ENCODE measurements at places on chromosomes 6 and 20. TPM values are rescaled to one million over a fixed set of nuclear protein-coding genes. Genes with fewer than 3 reads are reported as not detected.

DNA sequence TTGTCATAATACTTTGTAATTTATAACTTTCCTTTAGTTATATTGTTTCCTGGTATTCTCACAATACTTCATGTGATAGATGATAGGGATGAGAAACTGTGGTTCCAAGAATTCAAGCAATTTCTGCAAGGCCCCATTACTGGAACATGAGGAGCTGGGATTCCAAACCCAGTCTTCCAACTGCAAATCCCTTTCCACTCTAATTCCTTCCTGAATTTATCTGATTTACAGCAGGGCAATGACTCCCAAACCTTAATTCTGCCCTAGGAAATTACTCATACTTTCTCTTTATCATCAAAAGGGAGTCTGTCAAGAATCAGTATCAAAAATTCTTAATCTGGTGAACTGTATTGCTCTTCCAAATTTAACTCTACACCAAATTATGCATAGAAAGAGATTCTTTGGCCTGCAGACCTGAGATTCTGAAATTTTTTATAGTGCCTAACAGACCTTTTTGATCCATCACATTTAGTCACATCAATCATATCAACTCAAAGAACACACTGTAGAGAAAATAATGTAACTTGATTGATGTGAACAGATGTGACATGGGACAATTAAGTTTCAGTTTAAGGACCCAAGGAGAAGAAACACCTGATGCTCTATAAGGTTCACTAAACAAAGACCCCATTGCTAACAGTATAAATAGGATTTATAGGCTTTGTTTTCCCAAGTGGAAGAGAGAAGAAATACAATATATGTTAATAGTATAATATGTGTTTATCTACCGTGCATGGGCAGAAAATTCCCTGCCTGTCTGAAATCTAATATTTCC, 41.5 kb upstream of the GJA1 start:
- DNase-seq, result no peak

DNA sequence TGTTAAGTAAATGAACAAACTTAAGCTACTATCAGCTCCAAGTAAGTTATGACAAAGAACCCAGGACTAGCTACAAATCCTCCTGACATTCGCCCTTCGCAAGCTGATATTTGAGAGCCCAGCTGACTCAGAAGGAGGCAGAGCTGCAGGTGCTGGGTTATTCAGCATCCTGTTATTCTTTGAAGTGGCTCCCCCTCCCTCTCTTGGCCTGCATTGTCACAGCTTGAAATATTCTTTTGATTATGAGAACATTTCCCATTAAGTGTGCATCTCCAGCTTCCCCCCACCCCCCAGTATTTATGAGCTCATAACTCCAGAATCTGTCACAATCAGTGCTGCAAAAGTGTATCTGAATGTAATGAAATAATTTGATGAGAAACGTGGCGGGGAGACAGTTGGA, 78.8 kb upstream of the RALY start:
- peak; percentile 17 for DNase-seq

The THEMIS gene
- total RNA-seq, result not detected

The DLL1 gene
- total RNA-seq, result 2.2 TPM

The CYP24A1 gene
- 1.9 TPM for total RNA-seq

All from HT-29 (cell line).